Heart left ventricle (tissue), 16 donors: ENCODE measurements at places on chromosomes 1 and 21. TPM values are rescaled to one million over a fixed set of nuclear protein-coding genes. Genes with fewer than 3 reads are reported as not detected.
A peak's percentile ranks its signal among the peaks of the same experiment; 100 is the strongest.

The FAM167B gene
- 7.7 TPM for polyA plus RNA-seq

The TEDDM1 gene
- not detected for polyA plus RNA-seq

The APOBEC4 gene
- polyA plus RNA-seq, result 0.30 TPM

GRCh38 chr1:153360592-153361479, 3.2 kb downstream of the S100A9 start:
- DNase-seq, result no peak

DNA sequence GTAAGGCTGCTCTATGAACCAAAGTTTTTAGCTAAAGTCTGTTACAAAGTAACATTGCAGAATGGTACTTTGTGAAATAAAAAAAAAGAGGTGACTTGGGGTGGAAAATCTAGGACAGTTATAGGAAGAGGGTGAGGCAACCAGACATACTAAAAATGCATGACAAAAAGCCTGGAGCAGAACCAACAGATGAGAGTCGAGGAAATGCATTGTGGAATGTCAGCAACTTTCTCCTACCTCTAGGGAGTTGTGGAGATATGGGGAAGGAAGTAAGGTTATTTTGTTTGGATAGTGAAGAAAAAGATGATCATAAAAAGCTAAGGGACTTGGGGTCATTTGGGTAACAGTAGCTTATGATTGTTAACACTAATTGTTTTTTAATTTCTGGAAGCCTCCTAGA, 295.6 kb downstream of the S1PR1 start:
- no peak for DNase-seq

GRCh38 chr1:226541631-226542622, 6.6 kb upstream of the STUM start:
- DNase-seq, result peak; percentile 56

GRCh38 chr1:6653436-6654290, 29.0 kb downstream of the THAP3 start:
- DNase-seq, result no peak
